ENCODE measurements at places on chromosomes 6 and 20.

GRCh38 chr6:159463119-159463829 is 229.8 kb downstream of the SOD2 start:
- DNase-seq = no peak

GRCh38 chr6:36769676-36770499 is 69.4 kb downstream of the CPNE5 start:
- no peak for DNase-seq

DNA sequence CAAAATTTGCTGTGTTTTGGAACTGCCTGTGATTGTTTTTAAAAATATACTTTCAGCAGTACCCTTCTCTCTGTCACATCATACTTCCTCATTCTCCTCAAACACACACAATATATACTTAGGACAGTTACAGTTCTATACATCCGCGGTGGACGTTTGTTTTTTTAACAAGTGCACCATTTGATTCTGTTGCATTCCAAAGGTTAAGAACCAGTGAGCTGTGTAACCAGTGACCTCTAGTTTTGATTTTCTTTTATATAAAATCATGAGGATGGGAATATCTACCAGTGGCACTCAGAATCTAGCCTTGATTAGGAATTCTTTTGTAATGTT is 152.8 kb downstream of the CARMIL1 start:
- no peak for DNase-seq

DNA sequence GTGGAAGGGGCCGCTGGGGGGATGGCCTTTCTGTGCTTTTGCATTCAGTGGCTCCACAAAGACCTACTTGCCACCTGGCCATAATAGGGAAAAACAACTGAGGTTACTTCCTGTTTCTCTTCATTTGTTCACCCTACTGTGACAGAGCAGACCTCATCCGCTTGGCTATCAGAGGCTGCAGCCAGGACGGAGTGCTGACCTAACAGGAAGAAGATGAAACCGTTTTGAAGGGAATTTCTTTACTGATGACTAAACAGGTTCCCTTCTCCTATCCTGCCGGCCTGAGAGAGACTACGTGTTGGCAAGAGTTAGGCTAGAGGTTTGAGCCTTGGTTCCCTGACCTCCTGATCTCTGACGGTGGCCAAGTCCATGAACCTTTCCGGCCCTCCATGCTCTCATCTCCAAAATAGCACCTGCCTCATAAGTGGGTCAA is 21.3 kb downstream of the PRR18 start:
- DNase-seq = no peak

GRCh38 chr6:56348578-56348977 is 101.2 kb upstream of the COL21A1 start:
- no peak for DNase-seq

DNA sequence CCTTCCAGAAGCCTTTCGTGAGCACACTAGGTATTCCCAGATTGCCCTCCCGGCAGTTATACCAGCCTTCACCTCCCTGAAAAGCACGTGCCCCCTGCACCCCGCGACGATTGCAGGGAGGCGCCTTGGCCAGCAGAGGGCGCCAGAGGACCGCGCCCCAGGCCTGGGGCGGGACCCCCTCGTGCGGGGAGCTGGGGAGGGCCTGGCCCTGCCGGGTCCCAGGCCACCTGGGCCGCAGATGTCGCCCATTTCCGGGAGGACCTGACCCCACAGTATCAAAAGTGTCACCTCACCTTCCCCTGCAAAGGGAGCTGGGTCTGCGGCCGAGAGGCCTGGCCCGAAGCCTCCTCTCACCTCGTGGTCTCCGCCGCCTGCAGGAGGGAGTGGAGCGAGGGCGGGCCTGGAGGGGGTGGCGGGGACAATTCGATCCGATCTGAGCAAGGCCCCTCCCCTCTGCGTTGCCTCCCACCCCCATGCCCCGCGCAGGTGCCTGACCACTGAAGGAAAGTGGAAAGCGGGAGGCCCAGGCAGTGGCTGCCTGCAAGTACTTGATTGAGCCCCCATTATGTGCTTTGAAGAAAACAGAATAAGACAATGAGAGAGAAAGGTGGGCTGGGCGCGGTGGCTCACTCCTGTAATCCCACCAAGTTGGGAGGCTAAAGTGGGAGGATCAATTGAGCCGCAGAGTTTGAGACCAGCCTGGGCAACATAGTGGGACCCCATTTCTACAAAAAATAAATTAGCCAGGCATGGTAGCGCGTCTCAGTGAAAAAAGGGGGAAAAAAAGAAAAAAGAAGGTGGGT is 3.5 kb upstream of the SNAI1 start:
- peak; percentile 44 for DNase-seq

GRCh38 chr6:636488-636887 is 20.4 kb downstream of the HUS1B start:
- no peak for DNase-seq

GRCh38 chr6:33828764-33829731 is 25.2 kb upstream of the MLN start:
- DNase-seq = no peak

GRCh38 chr20:23086056-23086566 is at the start of gene CD93:
Gene CD93, minus strand, starts transcription at chr20:23086324. Its CDS starts 132 bp downstream, at chr20:23086192.
- no peak for DNase-seq

DNA sequence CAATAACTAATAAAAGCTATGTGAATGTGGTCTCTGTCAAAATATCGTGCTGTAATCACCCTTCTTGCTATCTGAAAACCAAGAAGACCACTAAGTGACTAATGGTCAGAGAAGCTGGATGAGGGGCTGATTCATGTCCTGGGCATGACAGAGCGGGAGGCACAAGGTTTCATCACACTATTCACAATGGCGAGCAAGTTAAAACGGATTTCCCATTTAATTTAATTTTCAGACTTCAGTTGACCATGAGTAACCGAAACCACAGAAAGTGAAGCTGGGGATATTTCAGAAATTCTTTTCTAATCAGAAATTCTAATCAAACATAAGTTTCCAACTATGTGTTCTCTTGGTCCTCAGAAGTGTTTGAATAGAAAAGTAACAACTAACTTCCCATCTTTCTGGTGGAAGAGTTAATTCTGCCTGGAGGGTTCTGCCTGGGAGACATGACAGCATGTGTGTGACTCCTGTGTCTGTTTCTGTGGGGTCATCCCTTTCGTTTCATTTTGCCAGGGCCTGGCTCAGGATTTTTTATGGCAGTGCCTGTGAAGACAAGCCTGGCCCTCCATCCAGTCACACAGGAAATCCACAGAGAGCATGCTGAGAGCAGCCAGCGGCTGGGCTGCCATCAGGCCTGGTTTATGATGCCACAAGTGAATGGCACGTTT is 98.9 kb downstream of the FAM120B start:
- no peak for DNase-seq

GRCh38 chr20:12627485-12627884 is 381.3 kb upstream of the SPTLC3 start:
- no peak for DNase-seq

- no peak for DNase-seq
Observed at GRCh38 chr6:146297815-146298214, 245.8 kb upstream of the RAB32 start.

DNA sequence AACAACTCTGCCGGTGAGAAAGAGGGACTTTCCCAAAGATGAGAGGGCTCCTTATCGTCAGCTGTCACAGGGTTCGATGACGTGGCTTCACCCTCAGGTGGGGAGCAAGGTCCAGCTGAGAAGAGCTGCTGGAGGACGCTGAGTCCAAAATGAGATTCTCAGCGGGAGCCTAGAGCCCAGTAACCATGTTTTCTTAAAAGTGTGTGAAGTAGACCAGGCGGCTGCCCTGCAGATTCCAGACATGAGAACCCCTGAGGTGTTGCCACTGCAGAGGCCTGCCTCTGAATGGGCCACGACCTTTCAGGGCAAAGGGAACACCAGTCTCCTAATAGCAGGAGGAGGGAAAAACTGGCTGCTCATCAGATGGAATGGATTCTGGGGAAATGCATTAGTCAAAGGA is 375.1 kb downstream of the BTBD9 start:
- no peak for DNase-seq

- DNase-seq = no peak
Observed at GRCh38 chr6:14159090-14159489, 41.5 kb downstream of the CD83 start.

DNA sequence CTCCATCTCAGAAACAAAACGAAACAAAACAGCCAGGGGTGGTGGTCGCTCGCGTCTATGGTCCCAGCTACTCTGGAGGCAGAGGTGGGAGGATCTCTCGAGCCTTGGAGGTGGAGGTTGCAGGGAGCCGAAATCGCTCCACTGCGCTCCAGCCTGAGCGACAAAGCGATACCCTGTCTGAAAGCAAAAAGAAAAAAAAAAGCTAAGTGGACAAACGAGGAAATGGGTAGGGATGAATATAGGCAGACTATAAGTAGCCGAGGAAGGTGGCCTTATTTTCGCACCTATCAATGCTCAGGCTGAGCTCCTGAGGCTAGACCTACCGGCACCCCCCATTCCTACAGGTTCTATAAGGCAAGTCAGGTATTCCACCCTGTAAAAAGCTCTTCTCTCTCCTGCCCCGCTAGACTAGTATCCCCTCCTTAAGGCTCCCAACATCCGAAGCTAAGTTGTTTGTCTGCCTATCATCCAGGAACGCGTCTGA is 650 bp upstream of the CASP8AP2 start:
- DNase-seq = peak; percentile 16
